ENCODE measurements at places on chromosomes 3 and 15.

DNA sequence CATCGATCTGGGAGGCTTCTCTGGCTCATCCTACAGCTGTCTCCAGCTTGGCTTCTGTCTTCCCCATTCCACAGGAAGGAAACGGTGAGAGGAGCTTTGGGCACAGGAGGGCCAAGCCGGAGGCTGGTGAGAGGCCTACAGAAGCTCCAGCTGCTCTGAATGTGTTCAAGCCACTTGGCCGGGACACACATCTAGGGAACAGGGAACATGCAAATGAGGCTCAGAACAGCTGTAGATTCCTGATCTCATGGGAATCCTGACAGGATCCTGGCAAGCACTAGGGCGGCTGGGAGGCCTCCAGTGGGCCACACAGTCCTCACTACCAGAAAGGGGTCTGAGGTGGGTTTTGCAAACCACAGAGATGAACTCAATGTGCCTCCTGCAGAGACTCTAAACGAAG, 13.7 kb downstream of the SEMA5B start:
- DNase-seq: no peak

- DNase-seq: peak; percentile 50
Observed at GRCh38 chr3:100073714-100074307, 40.5 kb downstream of the FILIP1L start.

GRCh38 chr3:58324391-58325390, 8.0 kb upstream of the PXK start:
- DNase-seq: no peak

GRCh38 chr15:76346669-76347481, 10.3 kb downstream of the ISL2 start:
- DNase-seq: no peak

- DNase-seq: no peak
Observed at GRCh38 chr3:185646382-185647133, 60.5 kb downstream of the SENP2 start.

DNA sequence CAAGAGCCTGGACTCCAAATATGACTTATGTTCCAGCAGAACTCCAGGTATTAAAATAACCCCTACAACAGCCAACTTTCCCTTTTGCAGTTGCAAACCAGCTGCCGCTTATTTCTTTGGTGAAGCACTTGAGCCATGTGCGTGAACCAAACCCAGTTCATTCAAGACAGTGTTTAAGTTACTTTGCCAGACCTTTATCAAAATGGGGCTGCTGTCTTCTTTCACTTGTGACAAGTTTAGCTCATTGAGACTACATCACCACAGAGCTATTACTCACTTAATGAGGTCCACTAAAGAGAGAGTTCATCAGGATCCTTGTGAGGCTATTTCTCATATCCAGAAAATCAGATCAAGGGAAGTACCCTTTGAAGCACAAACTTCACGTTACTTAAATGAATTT, 2.4 kb upstream of the XRN1 start:
- no peak for DNase-seq

All from spinal cord (tissue), 10 donors.